ENCODE measurements at places on chromosomes 1 and 21.

DNA sequence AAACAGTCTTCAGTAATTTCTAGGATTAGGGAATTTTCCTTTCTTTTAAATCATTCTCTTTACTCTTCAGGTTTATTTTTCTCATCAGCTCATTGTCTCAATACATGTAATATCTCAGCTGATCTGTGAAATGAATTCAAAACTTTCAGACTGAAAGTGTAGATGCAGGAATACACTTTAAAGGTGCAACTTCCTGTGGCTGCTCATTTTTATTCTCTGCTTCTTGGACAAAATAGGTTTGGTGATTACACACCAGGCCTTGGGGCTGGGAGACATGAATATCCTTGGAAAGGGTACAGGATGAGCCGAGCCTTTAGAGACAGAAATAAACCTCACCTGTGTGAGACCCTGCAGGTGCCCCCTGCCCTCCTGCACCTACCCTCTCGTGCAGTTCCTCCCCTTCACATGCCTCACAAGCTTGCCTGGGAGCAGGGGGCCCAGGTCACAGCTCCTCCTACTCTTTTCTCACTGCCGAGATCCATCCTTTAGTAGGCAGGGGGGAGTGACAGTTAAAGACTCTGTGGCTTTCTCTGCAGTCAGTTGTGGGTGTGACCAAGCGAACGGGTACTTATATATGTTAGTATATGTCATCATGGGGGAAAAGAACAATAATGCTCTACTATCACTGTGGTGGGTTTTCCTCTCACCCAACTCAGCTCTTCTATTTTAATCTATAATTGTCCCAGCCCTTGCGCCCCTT lies 23.6 kb downstream of the XCL2 start:
- DNase-seq = no peak

DNA sequence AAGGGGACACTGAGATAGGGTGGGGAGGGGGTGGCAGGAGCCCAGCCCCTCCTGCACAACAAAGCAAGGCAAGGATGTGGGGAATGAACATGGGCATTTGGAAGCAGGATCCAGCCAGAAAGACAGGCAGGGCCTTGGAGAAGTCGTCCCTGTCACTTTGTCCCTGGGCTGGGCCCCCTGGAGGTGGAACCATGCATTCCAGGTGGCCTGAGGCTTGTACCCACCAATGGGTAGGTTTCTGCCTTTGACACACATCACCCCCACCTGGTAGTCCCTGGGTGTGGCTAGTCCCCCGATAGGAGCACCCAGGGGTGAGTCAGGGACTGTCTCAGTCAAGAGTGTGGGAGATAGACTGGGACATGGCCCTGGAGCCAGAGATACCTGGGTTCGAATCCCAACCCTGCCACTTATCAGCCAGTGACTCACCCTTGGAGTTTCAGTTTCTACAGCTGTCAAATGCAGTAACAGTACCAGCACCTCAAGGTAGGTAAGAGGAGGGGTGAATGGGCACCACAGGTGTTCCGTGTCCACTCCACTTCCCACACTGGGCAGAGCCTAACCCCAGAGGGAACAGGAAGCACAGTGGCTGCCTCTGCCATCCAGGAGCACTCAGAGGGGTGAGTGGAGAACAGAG lies 10.0 kb downstream of the PLA2G2D start:
- DNase-seq = no peak

GRCh38 chr1:6612641-6613360 lies 730 bp upstream of the PHF13 start:
- no peak for DNase-seq

GRCh38 chr1:78617615-78618026 lies 2.6 kb upstream of the IFI44L start:
- no peak for DNase-seq

DNA sequence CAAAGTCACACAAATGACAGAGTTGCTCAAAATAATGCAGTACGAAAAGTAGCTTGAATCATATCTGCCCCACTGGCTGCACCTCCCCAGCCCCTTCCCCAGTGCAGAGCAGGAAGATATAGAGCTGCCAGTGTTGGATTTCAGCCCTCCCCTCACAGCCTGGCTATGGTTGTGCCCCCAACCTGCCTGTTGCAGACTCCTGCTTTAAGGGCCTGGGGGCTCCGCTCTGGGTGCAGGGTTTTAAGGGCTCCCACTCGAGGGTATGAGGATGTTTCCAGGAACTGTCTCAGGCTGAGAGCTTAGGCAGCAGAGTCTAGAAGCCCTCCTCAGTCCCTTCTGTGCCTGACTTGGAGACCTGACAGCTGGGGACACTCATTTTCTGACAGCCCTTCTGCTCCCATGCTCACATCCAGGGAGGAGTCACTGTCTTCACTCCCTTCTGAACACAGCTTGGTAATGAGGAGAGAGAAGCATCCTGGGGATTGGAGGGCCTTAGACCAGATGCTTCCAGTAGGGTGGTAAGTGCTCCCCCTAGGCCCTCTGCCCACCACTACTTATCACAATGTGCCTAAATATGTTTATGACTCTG lies 4.6 kb downstream of the S100A9 start:
- no peak for DNase-seq

DNA sequence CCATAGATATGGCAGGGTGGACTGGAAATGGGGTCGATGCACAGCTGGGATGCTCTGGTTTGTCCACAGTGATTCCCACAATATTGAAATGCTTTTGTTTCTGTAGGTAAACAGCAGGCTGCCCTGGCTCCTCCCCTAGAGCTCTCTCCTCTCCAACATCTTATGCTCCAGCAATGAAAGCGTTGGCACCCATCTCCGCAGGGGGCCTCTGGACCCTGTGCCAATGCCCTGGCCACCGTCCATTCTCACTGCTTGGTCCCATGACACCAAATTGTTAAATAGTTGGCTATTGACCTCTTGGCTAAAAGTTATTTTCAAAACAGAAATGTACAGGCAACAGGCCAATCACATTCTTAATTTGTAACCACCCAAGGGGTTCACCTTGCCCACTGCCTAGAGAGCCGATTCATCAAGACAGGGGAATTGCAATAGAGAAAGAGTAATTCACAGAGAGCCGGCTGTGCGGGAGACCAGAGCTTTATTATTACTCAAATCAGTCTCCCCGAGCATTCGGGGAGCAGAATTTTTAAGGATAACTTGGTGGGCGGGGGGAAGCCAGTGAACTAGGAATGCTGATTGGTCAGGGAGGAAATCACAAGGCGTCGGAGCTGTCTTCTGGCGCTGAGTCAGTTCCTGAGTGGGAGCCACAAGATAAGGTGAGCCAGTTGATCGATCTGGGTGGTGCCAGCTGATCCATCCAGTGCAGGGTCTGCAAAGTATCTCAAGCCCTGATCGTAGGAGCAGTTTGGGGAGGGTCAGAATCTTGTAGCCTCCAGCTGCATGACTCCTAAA lies 76.9 kb upstream of the B3GALT5 start:
- no peak for DNase-seq

GRCh38 chr1:119898530-119898929 lies 2.2 kb upstream of the ADAM30 start:
- DNase-seq = no peak

GRCh38 chr1:182679684-182680083 lies 4.7 kb downstream of the RGS8 start:
- DNase-seq = no peak

DNA sequence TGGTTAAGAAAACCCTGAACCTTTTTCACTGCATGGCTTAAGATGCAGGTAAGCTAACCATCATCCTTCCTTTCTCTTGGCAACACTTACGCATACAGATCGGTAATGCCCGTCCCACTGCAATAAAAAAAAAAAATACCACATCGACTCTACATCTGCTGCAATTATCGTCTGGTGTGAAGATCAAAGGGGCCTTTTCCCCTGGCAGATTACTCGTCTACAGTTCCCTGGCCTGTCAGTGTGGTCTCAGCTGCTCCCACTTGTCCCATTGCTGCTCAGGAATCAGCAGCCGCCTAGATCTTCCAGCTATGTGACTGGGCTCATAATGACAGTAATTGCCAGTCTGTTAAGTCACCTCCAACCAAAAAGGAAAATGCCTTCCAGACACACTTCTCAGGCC lies 133.1 kb downstream of the SETD4 start:
- DNase-seq = peak; percentile 17

DNA sequence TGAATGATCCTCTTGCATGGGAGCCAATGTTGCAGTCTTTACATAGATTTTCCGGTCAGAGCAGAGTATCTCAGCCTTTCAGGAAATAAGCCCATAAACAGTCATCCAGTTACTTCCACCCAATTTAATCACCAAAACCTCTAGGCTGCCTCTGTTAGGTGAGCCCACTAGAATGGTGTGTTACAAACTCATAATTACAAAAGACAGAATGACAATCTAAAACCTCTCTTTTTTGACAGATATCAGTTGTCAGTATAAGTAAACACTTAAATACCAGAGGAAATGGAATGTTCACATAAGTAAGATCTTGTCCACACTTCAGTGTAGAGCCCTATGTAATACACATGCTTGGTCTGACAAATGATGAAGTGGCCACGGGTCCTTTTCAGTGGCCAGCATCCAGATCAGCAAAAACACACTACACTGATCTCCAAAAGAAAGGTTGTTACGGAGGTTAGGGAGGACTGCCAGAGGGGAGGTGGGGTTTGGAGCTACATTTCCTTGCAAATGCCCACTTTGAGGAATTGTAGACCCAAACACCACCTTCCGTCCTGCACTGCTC lies 71.3 kb upstream of the FBXO28 start:
- no peak for DNase-seq

- no peak for DNase-seq
Measured at GRCh38 chr21:34642211-34643075, 26.4 kb upstream of the CLIC6 start.

DNA sequence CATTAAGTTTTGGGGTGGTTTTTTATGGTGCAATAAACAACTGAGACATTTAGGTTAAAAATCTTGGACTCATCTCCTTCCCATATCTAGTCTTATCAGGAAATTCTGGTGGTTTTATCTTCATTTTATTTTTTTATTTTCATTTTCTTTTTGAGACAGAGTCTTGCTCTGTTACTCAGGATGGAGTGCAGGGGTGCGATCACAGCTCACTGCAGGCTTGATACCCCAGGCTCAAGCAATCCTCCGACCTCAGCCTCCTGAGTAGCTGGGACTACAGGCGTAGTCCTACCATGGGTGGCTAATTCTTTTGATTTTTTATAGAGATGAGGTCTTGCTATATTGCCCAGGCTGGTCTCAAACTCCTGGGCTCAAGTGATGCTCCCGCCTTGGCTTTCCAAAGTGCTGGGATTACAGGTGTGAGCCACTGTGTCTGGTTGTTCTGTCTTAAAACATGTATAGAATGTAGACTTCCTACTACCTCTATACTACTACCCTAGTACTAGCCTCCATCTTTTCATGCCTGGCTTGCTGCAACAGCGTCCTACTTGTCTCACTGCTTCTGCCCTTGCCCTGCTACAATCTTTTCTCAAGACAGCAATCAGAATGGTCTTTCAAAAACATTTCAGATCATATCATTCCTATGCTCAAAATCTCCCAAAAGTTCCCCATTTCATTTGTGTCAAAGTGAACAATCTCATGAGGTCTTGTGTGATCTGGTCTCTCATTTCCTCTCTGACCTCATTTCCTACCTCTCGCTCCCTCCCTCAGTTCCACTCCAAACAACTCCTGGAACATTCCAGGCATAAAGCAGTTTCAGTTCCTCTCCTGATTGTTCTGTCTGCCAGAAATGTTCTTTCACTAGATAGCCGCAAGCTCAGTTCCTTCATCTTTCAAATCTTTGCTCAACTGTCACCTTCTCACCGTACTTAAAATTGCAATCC lies 5.9 kb upstream of the FCGR2A start:
- no peak for DNase-seq

DNA sequence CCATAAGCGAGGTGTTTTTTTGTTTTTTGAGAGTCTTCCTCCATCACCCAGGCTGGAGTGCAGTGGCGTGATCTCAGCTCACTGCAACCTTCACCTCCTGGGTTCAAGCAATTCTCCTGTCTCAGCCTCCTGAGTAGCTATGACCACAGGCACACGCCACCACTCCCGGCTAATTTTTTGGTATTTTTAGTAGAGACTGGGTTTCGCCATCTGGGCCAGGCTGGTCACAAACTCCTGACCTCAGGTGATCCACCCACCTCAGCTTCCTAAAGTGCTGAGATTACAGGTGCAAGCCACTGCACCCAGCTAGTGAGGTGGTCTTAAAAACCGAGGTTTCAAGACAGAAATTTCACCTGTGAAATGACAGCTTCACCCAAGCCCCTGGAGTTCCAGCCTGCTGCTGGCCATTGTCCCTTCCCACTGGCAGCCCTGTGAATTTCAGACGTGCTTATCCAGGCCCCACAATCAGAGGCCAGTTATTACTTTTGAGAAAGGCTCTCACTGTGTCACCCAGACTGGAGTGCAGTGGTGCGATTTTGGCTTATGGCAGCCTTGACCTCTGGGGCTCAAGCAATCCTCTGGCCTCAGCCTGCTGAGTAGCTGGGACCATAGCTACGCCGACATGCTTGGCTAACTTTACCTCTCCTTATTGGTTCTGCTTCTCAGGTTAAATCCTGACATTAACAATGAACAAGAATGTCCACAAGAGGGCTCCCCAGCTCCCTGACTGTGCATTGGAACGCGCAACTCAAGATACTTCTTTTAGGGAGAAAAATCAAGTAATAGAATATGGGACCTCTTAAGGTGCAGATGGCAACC lies 19.4 kb downstream of the ENO1 start:
- no peak for DNase-seq

Data from NCI-H1417 treated with DMSO at 0.1 percent for 48 hours (cell line).